Activated T-helper 1 cell treated with anti-CD3 and anti-CD28 coated beads, Interleukin-12 subunit alpha, Interleukin-12 subunit beta, Interleukin-2, Interleukin-4 antibody, amounts not matched to agents 30 ng/mL and 10 ng/mL and 1 ng/mL, durations not matched to agents 14 hours and 24 hours and 36 hours (primary cell): ENCODE measurements at places on chromosomes 4 and X.

DNA sequence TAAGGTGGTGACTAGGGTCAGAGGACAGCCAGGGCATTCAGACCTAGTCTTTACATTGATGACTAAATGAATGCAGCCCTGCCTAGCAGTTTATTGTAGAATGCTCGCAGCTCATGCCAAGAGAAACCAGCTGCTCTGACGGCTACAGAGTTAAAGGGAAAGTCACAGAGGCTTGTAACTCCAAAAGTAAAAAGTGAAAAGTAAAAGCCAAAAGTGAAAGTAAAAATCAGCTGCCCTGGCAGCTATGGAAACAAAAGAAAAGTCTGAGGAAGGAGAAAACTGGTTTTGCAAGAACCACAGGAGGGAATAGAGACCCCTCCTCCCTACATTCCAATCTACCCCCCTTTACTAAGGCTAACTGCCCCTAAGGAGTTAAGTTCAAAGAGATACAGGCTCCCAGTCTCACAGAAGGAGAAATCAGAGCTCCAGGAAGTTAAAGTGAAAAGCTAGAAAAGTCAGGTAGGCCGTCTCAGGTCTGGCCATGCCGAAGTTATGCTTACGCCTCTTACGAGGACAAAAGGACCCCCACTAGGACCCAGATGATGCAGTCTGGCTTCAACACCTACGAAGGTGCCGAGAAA is 6.0 kb downstream of the GAGE10 start:
- no peak for DNase-seq

DNA sequence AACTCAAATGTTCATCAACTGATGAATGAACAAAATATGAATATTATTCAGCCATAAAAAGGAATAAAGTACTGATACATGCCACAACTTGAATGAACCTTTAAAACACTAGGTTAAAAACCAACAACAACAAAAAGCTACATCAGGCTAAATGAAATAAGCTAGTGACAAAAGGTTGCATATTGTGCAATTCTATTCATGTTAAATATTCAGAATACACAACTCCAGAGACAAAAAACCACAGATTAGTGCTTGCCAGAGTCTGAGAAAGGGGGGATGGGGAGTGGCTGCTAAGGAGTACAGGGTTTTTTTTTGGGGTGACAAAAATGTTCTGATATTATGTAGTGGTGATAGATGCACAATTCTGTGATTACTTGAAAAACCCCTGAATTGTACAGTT is 58.5 kb downstream of the HAUS3 start:
- DNase-seq: no peak

- DNase-seq: no peak
Measured at GRCh38 chrX:24113181-24113580, 36.3 kb upstream of the ZFX start.

DNA sequence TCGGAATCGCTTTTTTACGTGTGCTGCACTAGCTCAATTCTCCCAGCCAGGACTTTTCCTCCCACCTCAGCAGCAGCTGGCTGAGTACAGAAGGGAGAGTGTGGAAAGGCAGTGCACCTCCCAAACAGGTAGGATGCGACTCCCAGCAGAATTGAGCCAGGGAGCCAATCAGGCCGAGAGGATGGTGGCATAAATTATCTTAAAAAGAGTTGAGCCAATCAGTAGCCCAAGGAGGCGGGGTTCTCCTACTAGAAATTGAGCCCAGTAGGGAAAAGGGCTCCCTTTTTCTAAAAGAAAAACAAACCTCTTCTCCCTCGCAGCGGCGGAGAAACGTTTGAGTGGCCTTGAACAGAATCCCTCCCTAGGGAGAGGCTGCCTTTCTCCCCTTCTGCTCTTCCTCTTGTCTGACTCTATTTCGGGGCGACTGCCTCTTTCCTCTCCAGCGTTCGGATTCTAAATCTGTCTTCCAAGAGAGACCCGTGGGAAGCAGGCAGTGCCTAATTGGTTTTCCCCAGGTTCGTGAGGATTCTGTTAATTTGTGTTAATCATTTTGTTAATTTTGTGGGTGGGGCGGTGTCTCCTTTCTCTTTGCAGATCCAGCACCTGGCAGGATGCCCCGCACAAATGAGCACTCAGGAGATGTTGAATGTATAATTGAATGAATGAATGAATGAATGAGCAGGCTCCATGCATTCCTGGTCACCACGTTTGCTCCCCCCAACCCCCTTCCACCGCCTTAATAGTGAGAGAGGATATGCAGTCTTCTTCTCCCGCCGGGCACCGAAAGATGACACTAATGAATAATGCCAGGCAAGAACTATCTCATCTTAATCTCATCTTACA is at the start of gene GABRG1:
Gene GABRG1, minus strand, starts transcription at position 142 of the 843 bp plus-strand sequence. Its CDS starts 141 bp downstream, at position 1.
- DNase-seq: no peak
